ENCODE measurements at places on chromosomes 4 and X.
A peak's percentile ranks its signal among the peaks of the same experiment; 100 is the strongest.

- no peak for DNase-seq
Measured at GRCh38 chr4:30722359-30723200, 2.4 kb downstream of the PCDH7 start.

GRCh38 chr4:38621028-38621684 is 42.8 kb upstream of the KLF3 start:
- no peak for DNase-seq

GRCh38 chr4:101258883-101259282 is 88.4 kb downstream of the PPP3CA start:
- no peak for DNase-seq

DNA sequence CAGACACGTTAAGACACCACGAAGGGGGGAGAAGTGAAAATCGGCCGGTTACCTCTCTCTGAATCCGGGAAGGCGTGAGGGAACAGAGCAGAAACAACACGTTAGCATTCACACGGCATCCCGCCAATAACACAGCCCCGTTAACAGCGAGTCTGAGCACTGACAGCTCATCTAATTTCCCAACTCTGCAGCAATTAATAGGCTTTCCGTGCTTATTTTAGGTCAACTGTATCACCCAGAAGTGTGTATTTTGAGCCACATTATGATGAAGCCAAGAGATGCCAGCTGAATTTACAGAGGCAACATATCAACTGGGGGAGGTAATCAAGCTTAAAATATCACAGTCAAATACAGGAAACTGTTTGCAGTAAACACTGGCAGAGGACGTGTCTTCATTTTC is 92.6 kb downstream of the NSUN7 start:
- DNase-seq: peak; percentile 87

- DNase-seq: no peak
Measured at GRCh38 chr4:182261651-182262223, 18.5 kb downstream of the TENM3 start.

DNA sequence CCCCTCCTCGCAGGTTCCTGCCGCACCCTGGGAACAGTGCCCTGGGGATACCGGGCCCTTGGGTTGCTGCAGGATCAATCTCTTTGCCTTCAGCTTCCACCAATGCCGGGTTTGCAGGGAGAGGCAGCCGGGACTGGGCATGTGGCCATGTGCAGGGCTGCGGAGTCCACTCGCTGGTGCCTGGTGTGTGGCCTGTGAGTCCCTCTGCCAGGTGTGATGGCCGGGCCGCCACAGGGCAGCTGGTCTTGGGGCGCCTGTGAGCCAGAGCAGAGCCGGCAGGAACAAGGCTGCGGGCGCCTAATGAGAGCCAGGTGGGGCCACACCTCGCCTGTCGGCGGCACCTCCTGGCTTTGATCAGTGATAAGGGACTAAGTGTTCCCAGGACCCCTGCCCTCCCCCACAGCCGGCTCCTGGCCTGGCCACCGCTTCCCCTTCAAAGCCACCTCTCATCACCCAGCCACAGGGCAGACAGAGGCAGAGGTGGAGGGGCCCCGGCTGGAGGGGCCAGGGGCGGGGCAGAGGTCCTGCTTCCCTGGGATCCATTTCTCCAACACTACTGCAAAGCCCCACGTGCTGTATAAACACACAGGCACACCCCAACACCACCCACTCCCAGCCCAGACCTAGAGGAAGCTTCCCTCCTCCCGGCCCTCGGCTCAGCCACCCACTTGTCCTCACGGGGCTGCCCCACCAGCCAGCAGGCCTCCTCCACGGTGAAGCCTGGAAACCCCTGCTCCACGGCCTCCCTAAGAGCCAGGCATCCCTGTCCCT is 132.7 kb downstream of the CPZ start:
- DNase-seq: no peak

GRCh38 chr4:98653890-98654867 is 4.2 kb downstream of the TSPAN5 start:
- DNase-seq: no peak

DNA sequence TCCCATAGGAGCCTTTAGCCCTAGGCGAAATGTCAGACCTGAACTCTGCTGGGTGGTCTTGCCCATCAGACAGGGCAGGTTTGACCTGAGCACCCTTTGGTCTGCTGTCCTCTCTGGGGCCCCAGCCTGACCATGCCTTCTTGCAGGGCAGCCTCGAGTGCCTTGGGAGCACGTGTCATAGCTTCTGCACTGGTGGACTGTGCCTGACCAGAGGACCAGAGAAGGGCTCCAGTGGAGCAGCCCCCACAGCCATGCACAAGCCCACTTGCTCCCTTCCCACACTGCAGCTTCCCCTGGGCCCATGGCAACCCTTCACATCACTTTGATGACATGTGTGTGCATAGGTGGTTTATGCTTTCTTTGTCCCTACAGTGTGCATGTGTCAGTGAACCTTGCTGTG is 394.0 kb downstream of the TEX13C start:
- DNase-seq: no peak

DNA sequence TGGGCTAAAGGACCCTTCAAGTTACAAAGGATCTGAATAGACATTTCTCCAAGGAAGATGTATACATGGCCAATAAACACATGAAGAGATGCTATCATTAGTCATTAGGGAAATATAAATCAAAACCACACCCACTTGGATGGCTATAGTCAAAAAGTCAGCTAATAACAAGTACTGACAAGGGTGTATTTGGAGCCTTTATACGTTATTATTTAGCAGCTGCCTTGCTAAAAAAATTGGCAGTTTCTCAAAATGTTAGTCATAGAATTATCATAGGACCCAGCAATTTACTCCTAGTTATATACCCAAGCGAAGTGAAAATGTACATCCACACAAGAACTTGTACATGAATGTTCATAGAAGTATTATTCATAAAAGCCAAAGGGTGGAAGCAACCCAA is 112.7 kb upstream of the DUSP21 start:
- DNase-seq: no peak

DNA sequence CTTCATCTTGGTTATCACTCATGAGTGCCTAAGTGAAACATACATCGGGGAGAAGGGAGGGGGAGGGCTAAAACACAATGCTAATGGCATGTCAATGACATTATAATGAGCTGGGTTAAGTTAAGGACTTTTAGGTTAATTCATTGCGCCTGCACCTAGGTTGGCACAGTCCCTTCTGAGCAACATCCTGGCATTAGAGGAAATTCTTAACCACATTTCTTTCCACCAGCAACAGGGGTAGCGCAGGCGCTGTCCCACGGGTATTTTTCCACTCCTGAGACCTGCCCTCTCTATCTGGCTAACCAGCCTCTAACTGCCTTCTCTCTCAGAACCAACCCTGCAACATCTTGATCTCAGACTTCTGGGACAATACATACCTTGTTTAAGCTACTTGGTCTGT is 39.0 kb upstream of the PROM1 start:
- no peak for DNase-seq

- DNase-seq: no peak
Measured at GRCh38 chrX:861340-861890, 230.8 kb downstream of the SHOX start.

- DNase-seq: no peak
Measured at GRCh38 chr4:36523182-36523581, 241.8 kb downstream of the DTHD1 start.

GRCh38 chr4:150117094-150117493 is 38.8 kb downstream of the DCLK2 start:
- no peak for DNase-seq

GRCh38 chr4:141646969-141647368 is 10.6 kb downstream of the IL15 start:
- no peak for DNase-seq

DNA sequence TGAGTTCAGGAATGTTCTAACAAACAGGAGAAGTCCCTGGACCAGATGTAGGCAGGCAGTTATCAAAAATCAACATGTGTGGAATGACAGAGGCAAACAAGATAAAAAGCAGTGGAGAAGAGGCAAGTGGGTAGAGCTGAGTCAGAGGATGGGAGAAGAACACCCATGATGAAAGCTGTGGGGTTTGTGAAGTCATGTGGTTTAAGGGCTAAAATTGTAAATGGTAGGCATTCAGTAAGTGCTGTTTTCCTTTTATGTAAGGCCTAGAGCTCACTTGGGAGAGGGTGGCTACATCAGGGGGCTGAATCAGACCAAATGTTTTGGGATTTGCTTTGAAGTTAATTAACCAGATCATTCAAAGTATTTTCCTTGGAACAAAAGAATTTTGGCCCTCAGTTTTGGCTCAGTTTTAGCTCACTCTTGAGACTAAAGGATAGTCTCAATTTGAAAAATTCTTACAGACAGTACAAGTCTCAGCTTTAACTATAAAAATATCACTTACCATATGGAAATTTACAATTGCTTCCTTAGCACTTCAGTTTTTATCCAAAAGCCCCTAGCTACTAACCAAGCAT is 114.5 kb upstream of the PCDH7 start:
- no peak for DNase-seq

DNA sequence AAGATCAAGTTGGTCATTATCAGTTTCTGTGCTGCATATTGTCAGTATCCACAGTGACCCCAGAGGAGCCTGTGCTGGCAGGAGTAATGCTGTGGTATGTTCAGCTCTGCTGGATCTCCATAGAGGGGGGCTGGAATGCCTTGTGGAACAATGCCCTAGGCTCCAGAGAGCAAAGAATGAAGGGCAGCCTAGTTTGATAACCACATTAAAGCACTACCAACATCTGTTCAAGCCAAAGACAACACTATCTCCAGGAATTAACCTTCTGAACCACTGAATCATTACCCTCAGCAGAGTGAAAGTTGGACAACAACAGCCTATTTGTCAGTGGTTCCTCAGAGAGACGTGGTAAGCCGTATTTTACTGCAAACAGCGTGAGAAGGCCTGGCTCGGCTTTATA is 192.3 kb upstream of the CXorf66 start:
- no peak for DNase-seq

DNA sequence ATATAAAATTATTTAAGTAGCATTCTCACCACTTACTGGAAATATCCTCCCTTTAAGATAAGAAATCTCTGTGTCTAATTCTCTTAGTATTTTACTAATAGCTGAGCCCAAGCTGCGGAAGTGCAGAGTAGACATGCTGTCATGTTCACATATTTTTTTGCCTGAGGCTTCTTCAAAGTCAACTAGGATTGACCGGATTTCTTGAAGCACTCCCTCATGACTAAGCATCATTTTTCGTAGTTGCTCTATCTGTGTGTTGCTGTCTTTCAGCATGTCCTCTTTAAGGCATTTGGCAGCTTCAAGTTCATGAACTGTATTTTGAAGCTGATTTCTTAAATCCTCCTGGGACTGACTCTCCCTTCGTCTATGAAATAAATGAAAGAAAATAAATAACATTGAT is 36.9 kb downstream of the CCDC158 start:
- DNase-seq: no peak
